Right cardiac atrium (tissue), 5 donors: ENCODE measurements at places on chromosomes 2 and 18.

GRCh38 chr2:42900289-42900891 is 108.0 kb upstream of the HAAO start:
- DNase-seq: no peak

GRCh38 chr18:80104364-80104779 is 4.7 kb upstream of the ADNP2 start:
- DNase-seq: no peak

DNA sequence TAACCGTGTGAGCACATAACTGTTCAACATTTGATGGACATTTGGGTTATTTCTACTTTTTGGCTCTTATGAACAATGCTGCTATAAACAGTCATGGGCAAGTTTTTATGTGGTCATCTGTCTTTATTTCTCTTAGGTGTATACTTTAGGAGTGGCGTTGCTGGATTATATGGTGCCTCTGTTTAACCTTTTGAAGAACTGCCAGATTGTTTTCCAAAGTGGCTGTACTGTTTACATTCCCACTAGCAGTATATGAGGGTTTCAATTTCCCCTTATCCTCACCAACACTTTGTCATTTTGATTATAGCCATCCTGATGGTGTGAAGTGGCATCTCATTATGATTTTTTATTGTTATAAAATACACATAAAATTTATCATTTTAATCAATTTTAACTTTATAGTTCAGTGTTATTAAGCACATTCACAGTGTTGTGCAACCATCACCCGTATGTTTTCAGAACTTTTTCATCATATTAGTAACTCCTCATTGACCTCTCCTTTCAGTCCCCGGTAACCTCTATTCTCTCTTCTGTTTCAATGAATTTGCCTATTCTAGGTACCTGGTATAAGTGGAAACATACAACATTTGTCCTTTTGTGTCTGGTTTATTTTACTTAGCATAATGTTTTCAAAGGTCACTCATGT is 55.4 kb downstream of the EML4 start:
- DNase-seq: no peak

DNA sequence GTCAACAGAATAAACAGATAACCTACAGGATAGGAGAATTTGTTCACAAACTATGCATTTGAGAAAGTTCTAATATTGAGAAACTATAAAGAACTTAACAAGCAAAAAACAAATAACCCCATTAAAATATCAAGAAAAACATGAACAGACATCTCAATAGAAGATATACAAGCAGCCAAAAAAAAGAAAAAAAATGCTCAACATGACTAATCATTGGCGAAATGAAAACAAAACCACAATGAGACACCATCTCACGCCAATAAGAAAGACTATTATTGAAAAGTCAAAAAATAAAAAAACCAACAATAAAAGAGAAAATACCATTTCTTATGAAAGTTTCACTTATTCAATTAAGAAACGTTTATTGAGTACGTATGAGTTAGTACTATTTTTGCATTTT is 800.5 kb downstream of the CBLN2 start:
- DNase-seq: no peak

DNA sequence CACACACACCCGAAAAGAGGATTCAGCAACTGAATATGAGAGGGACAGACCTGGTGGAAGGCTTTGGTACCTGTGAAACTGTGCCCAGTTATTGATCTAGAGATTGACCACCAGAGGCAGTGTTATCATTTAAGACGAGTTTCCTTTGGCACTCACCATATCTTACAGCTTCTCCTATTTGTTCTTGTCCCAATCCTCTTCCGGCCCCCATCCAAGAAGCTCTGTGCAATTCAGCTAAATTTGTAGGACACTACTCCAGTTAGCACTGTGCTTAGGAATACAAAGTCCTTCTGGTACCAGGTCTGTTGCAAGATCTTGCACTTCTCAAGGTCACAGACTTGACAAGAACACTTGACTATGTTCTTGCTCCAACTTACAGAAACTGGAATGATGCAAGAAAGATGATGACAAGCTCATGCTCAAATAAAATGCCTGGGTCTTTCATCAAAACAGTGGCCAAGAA is 177.7 kb downstream of the TMEM247 start:
- no peak for DNase-seq

DNA sequence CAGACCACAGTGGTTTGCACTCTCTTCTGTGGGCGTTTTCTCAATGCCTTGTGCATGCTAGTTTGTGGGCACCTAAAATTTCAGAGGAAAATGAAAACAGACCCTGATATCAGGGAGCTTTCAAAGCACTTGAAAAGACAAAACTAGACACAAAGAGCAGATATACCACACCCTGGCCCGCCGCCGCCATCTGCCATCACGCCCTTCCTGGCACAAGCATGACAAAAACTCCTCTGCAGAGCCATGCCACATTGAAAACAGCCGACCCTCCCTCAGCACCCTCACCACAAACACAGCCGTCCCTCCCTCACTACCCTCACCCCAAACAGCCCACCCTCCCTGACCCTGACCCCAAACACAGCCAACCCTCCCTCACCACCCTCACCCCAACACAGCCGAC is 84.8 kb upstream of the RAB6C start:
- no peak for DNase-seq

- DNase-seq: no peak
These were observed 62.0 kb downstream of the MBD2 start for GRCh38 chr18:54162431-54162830.

GRCh38 chr2:216754336-216754735 is 59.0 kb upstream of the IGFBP5 start:
- DNase-seq: no peak

- no peak for DNase-seq
These were observed 128.7 kb upstream of the TANK start for GRCh38 chr2:161031511-161031910.

- no peak for DNase-seq
These were observed 1.3 kb upstream of the ITPRIPL1 start for GRCh38 chr2:96323849-96324248.

GRCh38 chr2:57990118-57990725 is 56.4 kb upstream of the VRK2 start:
- no peak for DNase-seq

GRCh38 chr2:165193178-165193777 is 10.6 kb downstream of the SCN3A start:
- no peak for DNase-seq

- no peak for DNase-seq
These were observed 20.5 kb downstream of the SPIRE1 start for GRCh38 chr18:12637393-12637792.

- no peak for DNase-seq
These were observed 2.7 kb downstream of the IKZF2 start for GRCh38 chr2:213148572-213149261.

DNA sequence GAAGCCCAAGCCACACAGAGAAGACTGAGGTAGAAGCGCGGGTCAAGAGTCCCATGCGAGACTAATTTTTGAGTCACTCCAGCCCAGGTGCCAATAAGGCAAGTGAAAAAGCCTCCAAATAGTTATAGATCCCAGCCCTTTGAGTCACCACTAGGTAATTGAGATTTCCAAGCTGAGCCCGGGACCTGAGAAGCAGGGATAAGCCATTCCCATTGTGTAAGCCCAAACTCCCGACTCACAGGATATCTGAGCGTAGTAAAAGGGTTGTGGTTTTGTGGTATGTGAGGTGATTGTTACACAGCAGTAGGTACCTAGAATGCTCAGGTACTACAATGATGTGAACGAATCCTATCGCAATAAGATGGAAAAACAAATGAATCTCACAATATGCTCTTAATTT is 560.7 kb downstream of the DSC3 start:
- no peak for DNase-seq

DNA sequence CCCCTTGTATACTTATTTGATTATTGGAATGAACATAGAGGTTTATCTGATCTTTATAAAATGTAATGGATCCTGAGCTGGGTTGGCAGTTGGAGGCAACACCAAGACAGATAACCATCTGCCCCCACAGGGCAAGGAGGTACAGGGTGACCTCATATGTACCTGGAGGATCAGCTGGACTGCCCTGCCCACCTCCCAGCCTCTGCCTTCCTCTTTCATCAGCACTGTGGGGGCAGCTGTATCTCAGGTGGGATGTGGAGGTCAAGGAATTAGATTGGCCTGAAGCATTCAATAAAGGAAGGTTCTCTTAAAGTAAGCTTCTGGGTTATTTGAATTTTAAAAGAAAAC is 92.6 kb downstream of the LYPD6 start:
- DNase-seq: no peak

- no peak for DNase-seq
These were observed 51.8 kb downstream of the LDLRAD4 start for GRCh38 chr18:13270279-13270855.

- no peak for DNase-seq
These were observed 37.4 kb upstream of the ANKRD62 start for GRCh38 chr18:12056034-12056883.

GRCh38 chr18:34492652-34493051 is 217.4 kb upstream of the DTNA start:
- DNase-seq: no peak

DNA sequence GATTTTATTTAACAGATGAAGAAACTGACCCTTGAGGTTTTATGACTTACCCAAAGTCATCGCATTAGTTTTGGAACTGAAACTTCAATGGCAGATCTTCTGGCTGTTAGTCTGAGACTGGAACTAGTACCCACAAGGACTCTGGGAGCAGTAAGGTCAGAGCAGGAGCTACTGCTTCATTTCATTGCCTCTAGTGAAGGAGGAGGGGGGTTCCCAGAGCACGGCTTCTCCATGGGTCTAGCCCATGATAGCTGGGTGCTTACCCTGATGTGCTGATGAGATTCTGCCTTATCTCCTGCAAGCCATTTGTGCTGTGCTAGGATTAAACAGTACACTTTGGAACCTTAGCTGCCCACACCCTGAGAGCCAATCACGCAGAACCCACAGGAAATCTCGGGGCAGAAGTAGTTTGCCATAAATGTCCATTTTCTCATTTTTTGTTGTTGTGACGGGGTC is 5.4 kb upstream of the RNASEH1 start:
- no peak for DNase-seq

- no peak for DNase-seq
These were observed 17.3 kb downstream of the UNC80 start for GRCh38 chr2:209788925-209789324.

GRCh38 chr2:9249020-9249800 is 42.6 kb downstream of the ASAP2 start:
- DNase-seq: no peak

DNA sequence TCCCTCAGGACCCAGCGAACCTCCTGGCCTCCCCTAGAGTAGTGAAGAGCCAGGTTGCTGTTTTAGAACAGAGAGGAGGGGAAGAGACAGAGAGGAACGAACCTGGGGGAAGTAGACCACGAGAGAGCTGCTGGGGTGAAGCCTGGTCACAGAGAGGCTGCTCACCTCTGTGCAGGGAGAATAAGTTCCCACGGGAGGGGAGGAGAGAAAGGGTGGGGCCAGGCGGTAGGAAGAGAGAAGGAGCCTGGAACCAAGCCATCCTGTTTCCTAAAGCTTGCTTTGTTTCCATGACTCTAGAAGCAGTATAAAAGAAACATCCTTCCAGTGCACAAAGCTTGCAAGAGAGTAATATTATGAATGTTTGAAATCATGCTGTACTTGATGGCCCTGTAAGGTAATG is 147.9 kb downstream of the MYT1L start:
- no peak for DNase-seq

GRCh38 chr2:19038071-19039015 is 320.1 kb downstream of the OSR1 start:
- no peak for DNase-seq

DNA sequence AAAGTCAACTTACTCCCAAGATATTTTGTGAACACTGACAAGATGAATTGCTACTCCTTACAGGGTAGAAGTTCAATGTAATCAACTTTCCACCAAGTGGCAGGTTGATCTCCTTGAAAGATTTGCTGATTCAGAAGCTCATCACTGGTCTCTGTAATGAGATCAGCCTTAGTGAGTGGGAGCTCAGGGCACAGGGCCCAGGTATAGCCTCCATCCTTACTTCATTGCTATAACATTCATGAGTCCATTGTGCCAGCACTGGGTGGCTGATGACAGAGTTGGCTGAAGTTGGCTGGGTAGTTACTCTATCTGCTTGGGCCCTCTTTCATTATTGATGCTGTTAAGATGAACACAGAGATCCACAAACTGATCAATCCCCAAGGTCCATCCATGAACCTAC is 379.0 kb downstream of the IRS1 start:
- DNase-seq: no peak

- DNase-seq: no peak
These were observed 246.3 kb downstream of the IRS1 start for GRCh38 chr2:226553333-226553732.

GRCh38 chr2:60053791-60054190 is 499.7 kb downstream of the BCL11A start:
- DNase-seq: no peak

DNA sequence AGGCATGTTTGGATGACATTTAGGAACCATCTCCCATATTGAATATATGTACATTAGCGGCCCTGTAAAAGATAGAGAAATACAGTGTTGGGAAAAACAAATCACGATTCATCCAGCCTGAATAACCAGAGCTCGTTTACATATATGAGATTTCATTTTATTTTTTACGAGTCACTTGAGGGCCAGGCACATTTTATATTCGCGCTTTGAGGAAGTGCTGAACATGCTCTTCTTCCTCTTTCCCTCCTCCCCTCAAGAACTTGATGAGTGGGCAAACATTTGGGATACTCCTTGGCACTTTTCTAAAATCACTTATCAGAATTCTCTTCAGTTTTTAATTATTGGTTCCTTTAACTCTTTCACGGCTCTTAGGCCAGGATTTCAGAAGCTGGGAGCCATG is 268.0 kb upstream of the TANK start:
- no peak for DNase-seq
